ENCODE measurements at places on chromosomes 13 and 19. TPM values are rescaled to one million over a fixed set of nuclear protein-coding genes. Genes with fewer than 3 reads are reported as not detected.

CXCL17 gene
- total RNA-seq: not detected

KLC3 gene
- total RNA-seq: not detected

ZNF763 gene
- 9.6 TPM for total RNA-seq

LYPD5 gene
- 0.63 TPM for total RNA-seq

ZNF709 gene
- 4.6 TPM for total RNA-seq

VN1R4 gene
- total RNA-seq: not detected

CC2D1A gene
- 48.6 TPM for total RNA-seq

DNA sequence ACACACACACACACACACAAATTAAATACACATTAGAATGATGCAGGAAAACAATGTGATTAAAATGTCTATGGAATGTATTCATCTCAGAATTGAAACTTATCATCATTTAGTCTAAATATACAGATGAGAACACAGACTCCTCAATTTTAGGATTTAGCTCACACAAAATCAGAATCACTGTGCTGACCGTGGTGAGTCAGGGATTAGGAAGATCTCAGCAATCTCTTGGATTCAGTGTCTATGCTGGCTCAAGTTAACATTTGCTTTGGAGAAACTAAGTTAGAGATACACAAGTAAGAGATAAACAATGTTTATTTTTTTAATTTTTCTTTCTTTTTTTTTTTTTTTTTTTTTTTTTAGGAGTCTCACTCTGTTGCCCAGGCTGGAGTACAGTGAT lies 323.6 kb downstream of the KLF12 start:
- no peak for DNase-seq
- H3K27ac ChIP-seq: no peak overlapping the region
- no peaks in the 10 kb centered on the region for H3K4me1 ChIP-seq
- no peak overlapping the region for H3K4me3 ChIP-seq
- no peaks in the 10 kb centered on the region for H3K27me3 ChIP-seq
- no peaks in the 10 kb centered on the region for H3K36me3 ChIP-seq

DNA sequence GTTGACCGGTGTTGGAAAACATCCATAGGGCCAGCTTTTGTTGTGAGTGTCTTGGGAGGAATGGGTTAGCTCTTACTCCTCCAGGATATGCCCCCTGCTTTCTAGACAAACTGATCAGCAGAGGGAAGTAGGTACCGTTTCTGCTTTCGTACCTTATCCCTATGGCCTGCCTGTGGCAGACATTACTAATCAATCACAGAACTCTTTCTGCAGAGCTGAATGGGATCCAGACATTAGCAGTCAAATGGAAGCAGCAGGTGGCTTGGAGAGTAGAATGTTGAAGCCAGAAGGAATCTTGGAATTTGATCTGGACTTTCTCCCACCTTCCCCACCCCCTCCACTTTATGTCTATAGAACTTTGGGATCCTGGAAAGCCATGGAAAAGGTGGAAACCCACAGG lies 17.1 kb downstream of the NWD1 start:
- no peaks in the 10 kb centered on the region for H3K27me3 ChIP-seq
- H3K36me3 ChIP-seq: no peaks in the 10 kb centered on the region
- no peaks in the 10 kb centered on the region for H3K4me1 ChIP-seq
- H3K27ac ChIP-seq: no peak overlapping the region
- no peak overlapping the region for H3K4me3 ChIP-seq

- no peak for DNase-seq
- H3K4me3 ChIP-seq: no peak overlapping the region
- no peaks in the 10 kb centered on the region for H3K36me3 ChIP-seq
These were observed 17.8 kb downstream of the KCTD12 start for GRCh38 chr13:76868371-76868770.

GRCh38 chr13:51867062-51867461 lies 5.3 kb downstream of the CCDC70 start:
- DNase-seq: no peak
- H3K36me3 ChIP-seq: no peaks in the 10 kb centered on the region
- no peaks in the 10 kb centered on the region for H3K27me3 ChIP-seq
- H3K27ac ChIP-seq: no peak overlapping the region

GRCh38 chr13:30388406-30389283 lies 33.6 kb upstream of the UBE2L5 start:
- H3K4me1 ChIP-seq: no peaks in the 10 kb centered on the region
- no peaks in the 10 kb centered on the region for H3K36me3 ChIP-seq
- no peak overlapping the region for H3K27ac ChIP-seq
- no peaks in the 10 kb centered on the region for H3K27me3 ChIP-seq
- DNase-seq: no peak

- no peaks in the 10 kb centered on the region for H3K27me3 ChIP-seq
- no peak for DNase-seq
- no peaks in the 10 kb centered on the region for H3K4me1 ChIP-seq
These were observed 18.8 kb upstream of the EDDM13 start for GRCh38 chr19:56253737-56254136.

DNA sequence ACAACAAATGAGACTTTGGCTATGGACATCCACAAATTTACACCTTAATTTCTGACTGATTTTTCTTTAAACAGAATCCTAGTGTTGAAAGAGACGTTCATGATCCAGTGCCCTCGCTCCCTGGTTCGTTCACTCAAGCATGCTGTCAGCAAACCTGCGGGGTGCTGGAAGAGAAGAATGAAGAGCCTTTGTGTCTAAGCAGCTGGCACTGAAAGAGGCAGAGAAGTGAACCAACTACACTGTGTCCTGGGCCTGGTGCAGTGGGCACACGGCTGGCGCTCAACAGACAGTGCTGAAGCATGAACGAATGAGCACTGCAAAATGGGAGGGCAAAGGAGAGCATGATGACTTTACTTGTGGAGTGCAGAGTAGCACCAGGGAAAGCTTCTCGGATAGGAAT lies 46.8 kb downstream of the MIPEP start:
- no peak for DNase-seq
- H3K4me3 ChIP-seq: no peak overlapping the region
- no peaks in the 10 kb centered on the region for H3K4me1 ChIP-seq
- H3K27me3 ChIP-seq: no peaks in the 10 kb centered on the region
- H3K36me3 ChIP-seq: peaks cover 38% of the 10 kb centered on the region

- no peaks in the 10 kb centered on the region for H3K27me3 ChIP-seq
- no peaks in the 10 kb centered on the region for H3K4me1 ChIP-seq
- H3K27ac ChIP-seq: no peak overlapping the region
- no peak overlapping the region for H3K4me3 ChIP-seq
- no peak for DNase-seq
These were observed 11.1 kb downstream of the PROZ start for GRCh38 chr13:113169277-113170272.

DNA sequence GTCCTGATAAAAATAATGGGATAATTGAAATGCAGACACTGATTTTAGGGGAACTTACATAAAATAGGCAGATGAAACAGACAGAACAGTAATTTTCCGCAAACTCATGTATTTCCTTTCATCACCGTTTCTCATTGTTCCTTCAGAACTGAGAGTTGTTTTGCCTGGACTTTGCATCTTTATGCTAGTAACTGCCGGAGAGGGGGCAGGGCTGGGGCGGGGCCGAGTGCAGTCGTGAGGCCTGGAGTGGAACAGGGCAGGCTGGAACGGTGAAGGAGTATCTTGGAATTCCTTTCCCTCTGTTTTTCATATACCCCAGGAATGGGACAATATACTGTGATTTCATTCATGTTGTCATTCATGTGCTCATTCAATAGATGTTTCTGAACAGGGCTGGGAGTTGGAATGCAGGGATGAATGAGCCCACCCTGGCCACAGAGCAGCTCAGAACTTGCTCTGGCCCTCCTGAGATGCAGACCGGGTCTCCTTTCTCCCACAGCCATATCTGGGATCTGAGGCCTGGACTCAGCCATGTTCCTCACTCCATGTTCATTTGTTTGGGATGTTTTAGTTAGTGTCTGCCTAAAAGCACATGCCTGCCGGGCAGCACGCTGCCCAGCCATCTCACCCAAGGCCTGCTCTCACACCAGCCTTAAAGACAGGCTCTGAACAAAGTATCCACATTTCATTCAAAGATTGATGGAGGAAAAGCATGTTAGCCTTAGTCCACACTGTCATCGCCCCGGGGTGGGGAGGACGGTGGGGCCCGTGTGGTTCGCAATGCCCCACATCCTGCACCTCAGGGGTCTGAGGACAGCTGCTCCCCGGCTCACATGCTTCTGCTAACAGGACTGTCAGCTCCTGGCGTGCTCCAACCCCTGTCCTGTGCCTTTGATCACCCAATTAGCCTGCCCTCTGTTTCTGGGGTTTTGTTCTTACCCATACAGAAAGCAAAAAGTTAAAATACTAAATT lies 92.9 kb downstream of the SOX1 start:
- no peak for DNase-seq
- H3K4me3 ChIP-seq: no peak overlapping the region
- H3K36me3 ChIP-seq: no peaks in the 10 kb centered on the region
- H3K27ac ChIP-seq: no peak overlapping the region

DNA sequence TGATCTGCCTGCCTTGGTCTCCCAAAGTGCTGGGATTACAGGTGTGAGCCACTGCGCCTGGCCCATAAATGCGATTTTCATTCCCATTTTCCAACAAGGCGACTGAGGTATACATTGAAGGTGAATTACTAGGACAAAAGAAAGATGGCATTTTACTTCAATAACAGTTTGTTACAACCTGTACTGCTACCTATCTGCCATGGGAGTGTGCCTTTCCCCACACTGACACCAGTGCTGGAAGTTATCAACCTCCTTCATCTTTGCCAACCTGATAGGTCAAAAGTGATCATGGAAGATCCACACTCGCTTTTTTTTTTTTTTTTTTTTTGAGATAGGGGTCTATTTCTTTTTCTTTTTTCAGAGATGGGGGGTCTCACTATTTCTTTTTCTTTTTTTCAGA lies 11.0 kb downstream of the CRX start:
- H3K4me3 ChIP-seq: no peak overlapping the region
- H3K4me1 ChIP-seq: no peaks in the 10 kb centered on the region
- DNase-seq: no peak
- H3K27me3 ChIP-seq: no peaks in the 10 kb centered on the region

DNA sequence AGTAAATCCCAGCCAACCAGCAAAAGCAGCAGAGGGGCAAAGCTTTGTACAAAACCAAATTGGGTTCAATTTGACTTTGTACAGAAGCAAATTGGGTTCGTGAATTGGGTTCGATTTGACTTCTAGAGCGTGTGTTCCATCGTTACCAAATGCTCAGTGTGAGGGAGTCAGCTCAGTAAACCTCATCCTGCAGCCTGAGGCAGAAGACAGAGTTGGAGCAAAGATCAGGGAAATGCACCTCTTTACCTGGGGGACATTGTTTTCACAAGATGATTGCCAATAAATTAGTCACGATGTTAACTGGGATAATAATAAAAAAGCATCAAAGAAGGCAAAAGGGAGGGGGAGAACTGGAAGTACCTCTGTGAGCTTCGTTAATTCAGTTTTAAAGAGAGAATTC lies 1.5 kb downstream of the RAB20 start:
- H3K4me1 ChIP-seq: no peaks in the 10 kb centered on the region
- peak overlapping the region; percentile 71 for H3K4me3 ChIP-seq
- no peak for DNase-seq
- H3K36me3 ChIP-seq: no peaks in the 10 kb centered on the region
- peak overlapping the region; percentile 78 for H3K27ac ChIP-seq
- H3K27me3 ChIP-seq: no peaks in the 10 kb centered on the region

GRCh38 chr19:17475541-17476115 lies 5.3 kb downstream of the SLC27A1 start:
- H3K4me3 ChIP-seq: no peak overlapping the region
- H3K27ac ChIP-seq: peak overlapping the region; percentile 95
- peaks cover 15% of the 10 kb centered on the region for H3K4me1 ChIP-seq
- H3K36me3 ChIP-seq: no peaks in the 10 kb centered on the region
- DNase-seq: peak; percentile 60
- H3K27me3 ChIP-seq: no peaks in the 10 kb centered on the region

DNA sequence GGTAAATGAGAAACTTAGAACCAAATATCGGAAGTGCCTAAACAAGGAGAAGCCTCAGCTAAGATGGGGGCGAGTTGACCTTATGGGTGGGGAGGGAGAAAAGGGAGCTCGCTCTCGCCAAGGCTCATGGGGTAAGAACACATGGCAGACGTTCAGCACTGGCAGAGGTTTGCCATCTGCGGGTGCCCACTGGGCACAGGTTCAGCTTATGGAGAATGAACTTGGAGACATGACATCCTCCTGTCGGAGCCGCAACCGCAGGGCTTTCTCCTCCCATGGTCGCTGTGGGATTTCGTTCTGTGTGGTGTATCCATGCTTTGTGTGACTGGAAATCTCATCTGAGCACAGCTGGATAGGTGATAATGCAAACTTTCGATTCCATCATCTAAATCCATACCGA lies 36.1 kb upstream of the PEPD start:
- H3K4me1 ChIP-seq: no peaks in the 10 kb centered on the region
- H3K27ac ChIP-seq: no peak overlapping the region
- no peak for DNase-seq
- no peak overlapping the region for H3K4me3 ChIP-seq
- no peaks in the 10 kb centered on the region for H3K27me3 ChIP-seq

DNA sequence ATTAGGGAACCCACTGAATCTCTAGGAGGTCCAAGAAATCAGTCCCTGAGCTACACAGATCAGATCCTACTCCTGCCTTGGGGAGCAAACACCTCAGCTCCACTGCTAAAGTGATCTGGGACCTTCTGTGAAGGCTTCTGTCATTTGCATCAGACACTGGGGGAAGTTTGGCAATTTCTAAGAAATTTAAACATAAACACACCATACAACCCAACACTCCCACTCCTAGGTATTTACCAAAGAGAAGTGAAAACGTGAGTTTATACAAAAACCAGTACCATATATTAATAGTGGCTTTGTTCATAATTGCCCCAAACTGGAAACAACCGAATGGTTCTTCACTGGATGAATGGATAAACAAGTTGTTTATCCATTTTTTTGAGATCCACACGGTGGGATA lies 7.3 kb upstream of the TYROBP start:
- H3K27me3 ChIP-seq: no peaks in the 10 kb centered on the region
- no peak for DNase-seq
- H3K27ac ChIP-seq: no peak overlapping the region

DNA sequence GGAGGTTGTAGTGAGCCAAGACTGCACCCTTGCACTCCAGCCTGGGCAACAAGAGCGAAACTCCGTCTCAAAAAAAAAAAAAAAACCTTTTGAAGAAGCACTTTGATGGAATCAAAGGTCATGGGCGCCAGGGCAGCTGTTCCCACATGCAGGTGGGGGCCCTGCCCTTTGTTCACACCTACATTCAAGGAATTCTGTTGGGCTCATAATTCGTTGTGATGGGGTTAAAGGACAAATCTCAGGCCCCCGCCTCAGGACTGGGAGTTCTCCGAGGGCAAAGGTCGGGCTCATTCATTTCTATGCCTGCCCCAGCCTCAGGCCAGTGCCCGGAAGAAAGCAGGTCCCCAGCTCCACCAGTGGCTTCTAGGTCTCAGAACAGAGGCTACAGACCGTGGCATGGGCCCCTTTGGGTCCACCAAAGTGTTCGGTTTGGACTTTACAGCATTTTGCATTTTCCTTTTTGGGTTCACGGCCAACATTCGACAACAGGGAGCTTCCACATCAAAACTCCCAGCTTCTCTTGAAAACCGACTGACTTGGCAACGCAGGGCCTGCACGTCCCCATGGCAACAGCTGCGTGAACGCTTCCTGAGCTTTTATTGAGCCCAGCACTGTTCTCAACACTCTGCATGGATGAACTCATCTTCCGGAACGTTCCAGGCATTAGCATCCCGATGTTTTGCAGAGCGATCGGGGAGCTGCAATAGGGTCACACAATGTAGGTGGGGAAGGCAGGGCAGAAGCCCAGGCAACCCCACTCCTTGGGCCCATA lies 10.1 kb upstream of the GTF2F1 start:
- no peaks in the 10 kb centered on the region for H3K27me3 ChIP-seq
- H3K27ac ChIP-seq: peak overlapping the region; percentile 63
- H3K4me3 ChIP-seq: no peak overlapping the region
- no peak for DNase-seq
